ENCODE measurements at places on chromosomes 1 and 21. TPM values are rescaled to one million over a fixed set of nuclear protein-coding genes. Genes with fewer than 3 reads are reported as not detected.
A peak's percentile ranks its signal among the peaks of the same experiment; 100 is the strongest.

ATP5PB gene
- 147 TPM for total RNA-seq

ACTL8 gene
- total RNA-seq = not detected

DNA sequence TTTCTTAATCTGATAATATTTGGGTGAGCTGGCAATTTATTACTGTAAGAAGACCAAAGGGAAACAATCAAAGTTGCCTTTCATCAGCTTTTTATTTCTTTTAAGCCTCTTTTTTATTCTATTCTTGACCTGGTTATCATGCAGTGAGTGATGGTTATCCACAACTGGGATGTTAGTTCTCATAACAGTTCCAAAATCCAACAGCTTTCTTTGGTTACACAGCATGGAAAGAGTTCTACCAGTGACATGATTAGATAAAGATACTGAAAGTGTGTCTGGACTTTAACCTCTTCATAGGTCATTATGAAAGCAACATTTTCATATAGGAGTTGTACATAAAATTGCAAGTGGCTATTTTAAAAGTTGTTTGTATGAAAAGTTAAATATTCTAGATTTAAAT lies 163.0 kb downstream of the SYT2 start:
- no peaks in the 10 kb centered on the region for H3K27me3 ChIP-seq
- H3K4me3 ChIP-seq = no peak overlapping the region
- H3K36me3 ChIP-seq = no peaks in the 10 kb centered on the region
- H3K27ac ChIP-seq = no peak overlapping the region

- H3K4me1 ChIP-seq = peaks cover 17% of the 10 kb centered on the region
- no peak overlapping the region for H3K27ac ChIP-seq
- DNase-seq = peak; percentile 50
- H3K36me3 ChIP-seq = no peaks in the 10 kb centered on the region
- peaks cover 4% of the 10 kb centered on the region for H3K27me3 ChIP-seq
Measured at GRCh38 chr1:20729990-20730689, 2.4 kb downstream of the SH2D5 start.

DNA sequence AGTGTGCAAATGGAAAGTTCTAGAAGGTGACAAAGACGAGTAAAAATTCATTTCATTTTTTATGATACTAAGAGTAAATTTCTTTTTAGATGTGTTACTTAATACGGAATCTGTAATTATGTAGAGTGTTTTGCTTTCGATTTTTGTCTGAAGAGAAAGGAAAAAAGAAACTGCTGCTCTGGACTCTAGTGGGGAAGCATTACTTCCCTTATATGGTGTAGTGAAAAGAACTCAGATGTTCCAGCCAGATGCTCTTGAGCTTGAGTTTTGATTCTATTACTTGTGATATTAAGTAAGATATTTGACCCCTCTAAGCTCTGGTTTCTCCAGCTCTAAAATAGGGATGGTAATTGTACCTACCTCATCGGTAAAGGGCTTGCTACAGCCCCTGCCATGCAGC lies 12.2 kb upstream of the GPR161 start:
- peaks cover 3% of the 10 kb centered on the region for H3K4me1 ChIP-seq
- no peak overlapping the region for H3K4me3 ChIP-seq
- H3K27me3 ChIP-seq = no peaks in the 10 kb centered on the region
- H3K27ac ChIP-seq = no peak overlapping the region
- DNase-seq = no peak

GLMN gene
- total RNA-seq = 8.0 TPM

GRCh38 chr1:199273837-199274379 lies 635.1 kb downstream of the PTPRC start:
- H3K4me1 ChIP-seq = peaks cover 37% of the 10 kb centered on the region
- H3K27ac ChIP-seq = no peak overlapping the region
- DNase-seq = no peak
- H3K36me3 ChIP-seq = no peaks in the 10 kb centered on the region

- DNase-seq = peak; percentile 55
- H3K36me3 ChIP-seq = no peaks in the 10 kb centered on the region
- peaks cover 22% of the 10 kb centered on the region for H3K27me3 ChIP-seq
- no peaks in the 10 kb centered on the region for H3K4me1 ChIP-seq
- H3K4me3 ChIP-seq = no peak overlapping the region
Measured at GRCh38 chr1:10768552-10768951, 27.9 kb downstream of the CASZ1 start.

DNA sequence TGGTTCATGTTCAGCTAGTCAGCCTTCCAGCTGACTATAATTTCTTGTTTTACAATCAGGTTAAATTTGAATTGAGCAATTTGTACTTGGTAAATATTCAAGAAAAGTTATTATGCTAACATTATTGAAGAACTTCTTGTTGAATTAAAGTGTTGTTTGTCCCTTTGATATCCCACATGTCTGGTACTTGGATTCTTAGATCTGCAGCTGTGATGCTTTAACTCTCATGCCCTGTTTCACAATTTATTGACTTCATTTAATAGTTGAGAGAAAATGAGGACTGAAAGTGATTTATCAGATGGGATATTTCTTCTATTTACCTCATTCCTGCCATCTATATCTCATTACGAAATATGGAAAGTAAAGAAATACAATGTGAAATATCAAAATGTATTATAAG lies 92.8 kb downstream of the FASLG start:
- peaks cover 4% of the 10 kb centered on the region for H3K27me3 ChIP-seq
- no peaks in the 10 kb centered on the region for H3K36me3 ChIP-seq
- peaks cover 6% of the 10 kb centered on the region for H3K4me1 ChIP-seq
- no peak for DNase-seq
- H3K27ac ChIP-seq = no peak overlapping the region

IGSF9 gene
- total RNA-seq = not detected

- H3K27ac ChIP-seq = no peak overlapping the region
- no peaks in the 10 kb centered on the region for H3K4me1 ChIP-seq
- no peak for DNase-seq
- H3K4me3 ChIP-seq = no peak overlapping the region
- no peaks in the 10 kb centered on the region for H3K36me3 ChIP-seq
- H3K27me3 ChIP-seq = peaks cover 38% of the 10 kb centered on the region
Measured at GRCh38 chr1:95407886-95408291, 173.9 kb downstream of the RWDD3 start.

PLA2G2C gene
- total RNA-seq = not detected

- H3K4me3 ChIP-seq = no peak overlapping the region
- no peak overlapping the region for H3K27ac ChIP-seq
- H3K4me1 ChIP-seq = peaks cover 16% of the 10 kb centered on the region
- H3K36me3 ChIP-seq = no peaks in the 10 kb centered on the region
- H3K27me3 ChIP-seq = no peaks in the 10 kb centered on the region
Measured at GRCh38 chr1:198597690-198598430, 41.0 kb upstream of the PTPRC start.
